Urothelium cell line (cell line): ENCODE measurements at places on chromosomes 3 and 15.
A peak's percentile ranks its signal among the peaks of the same experiment; 100 is the strongest.

GRCh38 chr3:120424506-120424905, 26.3 kb downstream of the FSTL1 start:
- no peak for DNase-seq

GRCh38 chr15:84761607-84762131, 13.3 kb downstream of the ZNF592 start:
- no peak for DNase-seq

DNA sequence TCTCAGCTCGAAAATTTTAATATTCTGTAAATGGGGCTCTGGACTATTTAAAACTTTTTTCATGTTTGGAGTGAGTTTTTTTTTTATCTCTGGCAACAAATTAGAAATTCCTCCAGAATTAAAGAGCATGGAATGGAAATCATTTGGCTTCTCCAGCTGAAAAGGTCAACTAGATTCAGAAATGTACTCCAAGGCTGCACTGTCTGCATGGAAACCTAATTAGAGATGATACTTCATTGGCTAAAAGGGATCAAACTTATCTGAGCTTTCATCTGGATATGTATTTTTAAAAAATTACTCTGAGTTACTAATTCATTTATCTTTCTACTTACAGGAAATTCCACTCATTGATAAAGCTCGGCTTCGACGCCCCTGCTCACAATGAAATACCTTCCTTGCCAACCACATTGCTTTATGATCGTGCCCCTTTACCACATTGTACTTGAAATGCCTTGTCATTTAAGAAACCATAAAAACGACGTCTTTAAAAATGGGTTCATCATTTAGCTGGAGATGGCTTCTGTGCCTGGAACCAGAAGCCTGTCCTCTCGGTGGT, 285.5 kb upstream of the ICE2 start:
- DNase-seq = no peak

DNA sequence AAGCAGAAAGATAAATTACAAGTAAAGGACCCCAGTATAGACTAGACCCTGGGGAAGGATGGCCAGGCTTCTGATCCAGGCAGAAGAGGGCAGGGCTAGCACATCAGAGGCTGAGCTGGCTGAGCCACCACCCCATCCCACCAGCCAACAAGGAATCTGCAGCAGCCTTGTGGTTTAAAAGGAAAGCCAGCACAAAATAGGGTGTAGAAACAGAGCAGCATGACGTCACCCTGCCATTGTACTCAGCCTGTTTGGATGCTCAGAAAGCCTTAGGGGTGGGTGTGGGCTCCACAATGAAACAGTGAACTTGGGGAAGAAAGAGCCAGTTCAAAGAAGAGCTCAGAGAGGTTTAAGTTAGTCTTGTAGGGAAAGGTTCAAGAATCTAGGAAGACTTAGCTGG, 28.2 kb downstream of the DUOX1 start:
- DNase-seq = peak; percentile 66

GRCh38 chr3:111691293-111691909, 96.3 kb upstream of the ZBED2 start:
- peak; percentile 54 for DNase-seq
